RCC 7860 (cell line): ENCODE measurements at places on chromosomes 13 and 19.

DNA sequence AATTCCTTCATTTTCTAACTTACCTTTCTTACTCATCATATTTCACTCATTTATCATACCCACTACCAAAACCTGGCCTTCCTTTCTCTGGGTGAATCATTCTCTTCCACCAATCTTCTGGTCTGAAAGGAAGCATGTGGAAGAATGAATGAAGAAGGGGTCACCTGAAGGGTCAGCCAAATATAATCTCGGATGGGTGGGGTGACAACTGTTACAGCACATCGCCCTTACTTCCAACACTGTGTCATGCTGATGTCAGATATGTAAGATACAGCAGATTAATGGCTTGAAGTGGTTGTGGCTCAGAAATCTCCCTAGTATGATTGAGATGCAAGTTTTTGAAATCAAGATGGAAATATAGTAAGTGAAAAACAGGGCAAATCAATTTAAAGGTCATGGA, 401.7 kb upstream of the HTR2A start:
- DNase-seq, result no peak

- peak; percentile 64 for DNase-seq
Observed at GRCh38 chr13:41465241-41465847, 8.0 kb downstream of the RGCC start.

- DNase-seq, result no peak
Observed at GRCh38 chr13:58437427-58437826, 805.9 kb downstream of the PCDH17 start.

- DNase-seq, result no peak
Observed at GRCh38 chr13:19632915-19633478, 462 bp upstream of the MPHOSPH8 start.

DNA sequence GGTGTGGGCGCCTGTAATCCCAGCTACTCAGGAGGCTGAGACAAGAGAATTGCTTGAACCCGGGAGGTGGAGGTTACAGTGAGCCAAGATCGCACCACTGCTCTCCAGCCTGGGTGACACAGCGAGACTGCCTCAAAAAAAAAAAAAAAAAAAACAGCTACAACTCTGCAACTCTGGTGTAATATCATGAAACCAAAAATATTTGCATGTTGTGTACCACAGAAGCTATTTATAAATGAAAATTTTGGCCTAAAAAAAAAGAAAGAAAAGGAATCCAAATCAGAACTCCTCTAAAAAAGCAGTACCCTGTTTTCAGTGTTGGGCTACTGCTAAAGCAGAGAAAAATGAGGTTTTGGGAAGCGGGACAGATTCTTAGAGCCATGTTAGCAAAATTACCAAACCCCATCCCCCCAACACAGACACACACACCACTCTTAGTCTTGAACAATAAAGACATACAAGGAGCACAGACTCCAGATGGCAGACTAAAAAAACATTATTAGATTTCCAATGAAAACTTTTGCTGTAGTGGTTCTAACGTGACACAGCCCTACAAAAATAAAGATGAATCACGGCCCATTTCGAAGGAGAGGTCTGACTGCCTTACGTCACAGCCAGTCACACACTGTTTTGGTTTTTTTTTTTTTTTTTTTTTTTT, 51.5 kb downstream of the INSR start:
- no peak for DNase-seq

DNA sequence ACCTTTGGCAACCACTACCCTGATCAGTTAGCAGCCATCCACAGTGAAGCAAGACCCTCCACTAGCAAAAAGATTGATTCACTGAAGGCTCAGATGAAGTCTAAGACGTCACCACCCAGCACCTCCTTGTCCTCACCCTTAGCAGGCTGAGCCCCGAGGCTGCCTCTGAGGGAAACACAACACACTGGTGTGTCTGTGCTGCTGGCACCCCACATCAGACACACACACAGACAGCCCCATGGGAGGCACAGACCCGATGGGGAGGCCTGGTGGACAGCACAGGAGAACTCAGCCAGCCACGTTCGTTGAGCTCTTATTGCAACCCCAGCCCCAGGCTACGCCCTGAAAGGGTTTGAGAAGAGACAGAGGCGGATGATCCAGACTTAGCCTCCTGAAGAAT, 94.7 kb downstream of the ZDHHC20 start:
- DNase-seq, result no peak

DNA sequence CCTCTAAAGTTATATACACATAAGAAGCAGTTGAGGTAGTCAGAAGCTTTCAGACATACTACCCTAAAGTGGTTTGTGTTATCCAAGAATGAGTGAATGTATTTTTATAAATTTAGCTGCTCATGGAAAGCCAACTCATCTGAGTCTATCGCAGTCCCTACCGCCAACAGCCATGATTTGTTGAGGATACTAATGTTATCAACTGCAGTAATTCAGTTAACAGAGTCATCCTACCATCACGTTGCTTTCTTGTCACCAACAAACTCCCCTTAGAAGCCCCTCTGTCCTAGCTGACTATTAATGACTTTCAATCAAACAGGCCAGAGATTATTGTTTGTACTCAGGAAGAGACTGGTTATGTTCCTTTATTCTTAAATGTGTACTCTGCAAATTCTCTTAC, 169.9 kb downstream of the DCT start:
- no peak for DNase-seq

GRCh38 chr13:41597348-41598041, 140.1 kb downstream of the RGCC start:
- DNase-seq, result no peak

DNA sequence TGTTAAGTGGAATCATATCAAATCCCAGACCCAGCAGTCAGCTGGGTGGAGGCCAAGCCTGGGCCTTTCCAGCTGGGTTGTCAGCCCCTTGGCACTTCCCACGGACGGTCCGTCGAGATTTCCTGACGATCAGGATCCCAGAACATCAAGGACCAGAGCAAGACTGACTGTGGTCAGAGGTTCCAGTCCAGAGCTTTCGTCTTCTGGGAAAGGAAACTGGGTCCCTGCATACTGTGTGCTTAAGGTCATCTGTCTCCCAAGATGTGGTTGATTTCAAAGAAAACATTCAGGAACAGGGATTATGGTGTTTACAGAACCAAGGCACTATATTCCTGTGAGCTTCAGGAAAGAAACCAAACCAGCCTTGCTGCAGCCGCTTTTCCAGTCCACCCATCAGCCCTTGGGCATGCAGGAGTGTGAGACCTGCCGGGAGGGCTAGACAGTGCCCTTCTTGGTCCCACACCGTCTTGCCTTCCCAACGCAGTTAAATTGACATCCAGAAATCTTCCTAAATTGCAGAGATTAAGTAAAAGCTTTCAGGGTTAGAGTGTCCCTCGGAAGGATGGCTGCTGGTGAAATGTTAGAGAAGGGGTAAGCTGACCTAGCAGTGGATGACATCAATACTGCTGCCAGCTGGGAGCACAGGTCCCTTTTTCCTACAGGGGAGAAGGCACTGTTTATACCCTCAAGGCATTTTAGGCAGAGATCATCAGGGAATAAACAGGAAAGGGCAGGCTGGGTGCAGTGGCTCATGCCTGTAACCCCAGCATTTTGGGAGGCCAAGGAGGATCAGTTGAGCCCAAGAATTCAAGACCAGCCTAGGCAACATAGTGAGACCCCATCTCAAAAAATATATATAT, 5.0 kb upstream of the C19orf33 start:
- peak; percentile 89 for DNase-seq
